ENCODE measurements at places on chromosomes 16 and 17.

- DNase-seq, result no peak
Measured at GRCh38 chr17:10292057-10292937, 80.5 kb downstream of the MYH13 start.

DNA sequence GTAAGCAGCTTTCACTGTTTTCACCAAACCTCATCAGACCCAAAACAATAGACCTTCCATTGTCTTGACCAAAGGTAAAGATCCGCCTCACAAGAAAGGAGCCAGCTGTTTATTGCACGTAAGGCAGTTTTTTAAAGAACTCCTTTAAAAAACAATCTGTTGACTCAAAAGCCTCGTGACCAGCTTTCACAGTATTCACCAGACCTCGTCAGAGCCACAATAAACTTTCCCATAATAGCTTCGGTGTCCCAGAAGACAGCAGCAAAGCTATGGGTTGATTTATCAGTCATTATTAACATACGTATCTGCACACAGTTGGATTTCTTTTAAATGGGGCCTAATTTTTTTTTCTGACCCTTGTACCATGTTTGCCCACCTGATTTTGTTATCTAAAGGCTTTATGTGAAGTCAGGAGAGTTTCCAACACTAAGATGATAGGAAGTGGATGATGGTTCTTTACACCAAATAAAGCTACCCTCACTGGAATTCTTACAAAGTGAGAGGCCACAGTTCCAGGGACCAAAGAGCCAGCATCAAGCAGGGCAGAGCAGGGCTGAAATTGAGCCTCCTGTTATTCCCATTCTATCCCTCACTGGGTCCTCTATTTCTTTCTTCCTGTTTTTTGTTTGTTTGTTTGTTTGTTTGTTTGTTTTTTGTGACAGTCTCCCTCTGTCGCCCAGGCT lies 17.6 kb upstream of the HELZ start:
- no peak for DNase-seq

GRCh38 chr16:50550866-50551641 lies 2.9 kb downstream of the NKD1 start:
- no peak for DNase-seq

GRCh38 chr16:30394592-30395154 lies 547 bp upstream of the ZNF48 start:
- DNase-seq, result no peak

DNA sequence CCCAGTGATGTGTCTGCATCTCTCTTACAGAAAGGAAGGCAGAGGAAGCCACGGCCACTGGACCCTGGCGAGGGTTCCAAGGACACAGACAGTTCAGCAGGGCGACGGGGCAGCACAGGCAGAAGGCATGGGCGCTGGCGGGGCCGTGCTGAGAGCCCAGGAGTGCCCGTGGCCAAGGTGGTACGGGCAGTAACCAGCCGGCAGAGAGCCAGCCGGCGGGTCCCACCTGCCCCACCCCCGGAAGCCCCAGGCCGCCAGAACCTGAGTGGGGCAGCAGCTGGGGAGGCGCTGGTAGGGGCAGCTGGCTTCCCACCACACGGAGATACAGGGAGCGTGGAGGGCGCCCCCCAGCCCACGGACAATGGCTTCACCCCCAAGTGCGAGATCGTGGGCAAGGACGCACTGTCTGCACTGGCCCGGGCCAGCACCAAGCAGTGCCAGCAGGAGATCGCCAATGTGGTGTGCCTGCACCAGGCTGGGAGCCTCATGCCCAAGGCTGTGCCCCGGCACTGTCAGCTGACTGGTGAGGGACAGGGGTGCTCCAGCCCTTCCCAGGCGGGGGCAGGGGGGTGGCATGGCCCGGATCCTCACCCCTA lies 7.8 kb downstream of the XYLT2 start:
- DNase-seq, result no peak

DNA sequence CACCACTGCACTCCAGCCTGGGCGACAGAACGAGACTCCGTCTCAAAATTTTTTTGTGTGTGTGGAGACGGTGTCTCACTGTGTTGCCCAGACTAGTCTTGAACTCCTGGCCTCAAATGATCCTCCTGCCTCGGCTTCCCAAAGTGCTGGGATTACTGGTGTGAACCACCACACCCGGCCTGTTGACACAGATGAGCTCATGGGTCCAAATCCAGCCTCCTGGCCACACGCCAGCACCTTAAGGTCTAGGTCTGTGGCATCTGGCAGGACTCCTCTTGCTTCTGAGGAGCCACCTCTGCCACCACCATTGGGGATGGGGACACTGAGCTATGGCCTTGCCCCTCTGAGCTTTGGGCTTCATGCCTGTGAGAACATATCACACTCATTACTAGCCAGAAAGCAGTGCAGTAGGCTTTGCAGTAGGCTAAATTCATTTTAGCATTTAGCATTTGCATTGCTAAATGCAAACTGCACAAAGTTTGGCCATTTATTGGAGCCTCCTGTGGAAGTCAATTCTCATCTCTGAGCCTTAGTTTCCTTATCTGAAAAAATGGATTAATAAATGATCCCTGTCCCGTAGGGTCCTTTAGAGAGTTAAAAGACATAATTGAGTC lies 5.5 kb upstream of the CDIPT start:
- no peak for DNase-seq

- no peak for DNase-seq
Measured at GRCh38 chr17:74190807-74191406, 12.6 kb upstream of the RPL38 start.

GRCh38 chr17:752620-753219 lies 656 bp upstream of the GEMIN4 start:
- DNase-seq, result peak; percentile 16

GRCh38 chr17:49515196-49515770 lies 20.2 kb downstream of the NGFR start:
- no peak for DNase-seq

- no peak for DNase-seq
Measured at GRCh38 chr17:38403491-38403890, 24.8 kb upstream of the ARHGAP23 start.

Measured in stimulated activated CD4-positive, alpha-beta T cell treated with anti-CD3 and anti-CD28 coated beads, Interleukin-15, amount 100 ng/mL, for 1 hour (primary cell).